Karpas-422 (cell line): ENCODE measurements at places on chromosomes 7 and 10. TPM values are rescaled to one million over a fixed set of nuclear protein-coding genes. Genes with fewer than 3 reads are reported as not detected.

GRCh38 chr10:96768136-96768535 lies 47.8 kb upstream of the PIK3AP1 start:
- DNase-seq: no peak

CTBP2 gene
- 0.15 and 1.3 TPM in 2 replicates for total RNA-seq

COL28A1 gene
- total RNA-seq: 0.69 TPM in 1 of 2 replicates, not detected in the other

DNA sequence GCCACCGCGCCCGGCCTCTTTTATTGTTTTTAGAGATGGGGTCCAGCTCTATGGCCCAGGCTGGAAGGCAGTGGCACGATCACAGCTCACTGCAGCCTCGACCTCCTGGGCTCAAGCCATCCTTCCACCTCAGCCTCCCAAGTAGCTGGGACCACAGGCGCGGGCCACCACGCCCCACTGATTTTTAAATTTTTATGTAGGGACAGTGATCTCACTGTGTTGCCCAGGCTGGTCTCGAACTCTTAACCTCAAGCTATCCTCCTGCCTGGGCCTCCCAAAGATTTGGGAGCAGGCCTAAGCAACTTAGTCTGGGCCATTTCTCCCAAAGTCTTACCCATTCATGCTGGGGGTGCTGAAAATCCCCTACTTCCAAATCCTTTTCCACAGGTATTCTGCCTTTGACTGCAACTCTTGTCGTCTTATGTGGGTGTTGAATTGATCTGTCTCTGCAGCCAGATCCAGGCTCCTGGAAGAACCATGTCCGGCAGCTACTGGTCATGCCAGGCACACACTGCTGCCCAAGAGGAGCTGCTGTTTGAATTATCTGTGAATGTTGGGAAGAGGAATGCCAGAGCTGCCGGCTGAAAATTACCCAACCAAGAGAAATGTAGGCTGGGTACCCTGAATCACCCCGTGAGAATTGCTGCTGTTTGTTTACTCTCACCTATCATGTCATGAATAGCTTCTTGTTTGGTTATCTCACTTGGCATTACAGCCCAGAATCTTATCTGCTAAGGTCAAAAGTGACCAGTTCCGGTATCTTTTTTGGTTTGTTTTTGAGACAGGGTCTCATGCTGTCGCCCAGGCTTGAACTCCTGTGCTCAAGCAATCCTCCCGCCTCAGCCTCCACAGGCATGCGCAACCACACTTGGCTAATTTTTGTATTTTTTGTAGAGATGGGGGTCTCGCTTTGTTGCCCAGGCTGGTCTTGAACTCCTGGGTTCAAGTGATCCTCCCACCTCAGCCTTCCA lies 1.1 kb downstream of the ZDHHC4 start:
- no peak for DNase-seq

CCAR1 gene
- 58.3 and 102 TPM in 2 replicates for total RNA-seq

GARIN1A gene
- 1.1 and 1.8 TPM in 2 replicates for total RNA-seq

GRCh38 chr10:16943295-16944285 lies 126.4 kb upstream of the RSU1 start:
- no peak for DNase-seq

CHCHD2 gene
- total RNA-seq: 405 and 471 TPM in 2 replicates

DNA sequence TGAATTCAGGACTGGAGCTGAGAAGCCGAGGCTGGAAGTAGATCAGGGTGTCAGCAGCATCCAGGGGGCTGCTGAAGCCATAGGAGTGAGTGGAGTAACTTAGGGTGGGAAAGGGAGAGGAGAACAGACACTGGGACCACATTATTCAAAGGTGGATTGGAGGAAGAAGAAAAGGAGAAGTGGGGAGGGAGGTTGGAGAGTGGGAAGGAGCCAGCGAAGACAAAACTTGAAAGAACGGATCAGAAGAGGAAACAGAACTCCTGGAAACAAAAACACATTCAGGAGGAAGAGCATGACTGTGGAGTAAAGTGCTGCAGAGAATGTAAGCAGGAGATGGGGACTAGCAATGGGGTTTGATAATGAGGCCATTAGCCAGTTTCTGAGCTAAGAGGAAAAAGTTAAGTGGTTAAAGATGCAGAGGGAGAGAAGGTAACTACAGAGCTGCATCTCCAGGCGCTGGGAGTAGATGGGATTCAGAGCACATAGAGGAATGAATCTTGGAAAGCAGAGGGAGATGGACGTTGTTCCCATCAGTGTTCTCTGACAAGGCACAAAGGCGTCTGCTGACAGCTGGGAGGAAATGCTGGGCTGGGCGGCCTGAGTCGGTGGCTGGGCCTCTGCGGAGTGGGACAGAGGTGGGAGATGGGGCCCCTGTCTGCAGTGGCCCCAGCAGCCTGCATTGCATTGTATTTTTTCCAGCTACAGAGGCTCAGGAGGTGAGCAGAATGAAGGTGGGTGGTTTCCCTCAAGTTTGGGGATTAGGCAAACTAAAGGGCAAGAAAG lies 63.1 kb upstream of the LEP start:
- peak; percentile 51 for DNase-seq

- DNase-seq: no peak
These were observed 402.9 kb downstream of the MAGI2 start for GRCh38 chr7:79050603-79051002.

EXOC4 gene
- total RNA-seq: 111 and 118 TPM in 2 replicates

GRCh38 chr10:5587151-5588079 lies 62.7 kb downstream of the CALML3 start:
- no peak for DNase-seq

DNA sequence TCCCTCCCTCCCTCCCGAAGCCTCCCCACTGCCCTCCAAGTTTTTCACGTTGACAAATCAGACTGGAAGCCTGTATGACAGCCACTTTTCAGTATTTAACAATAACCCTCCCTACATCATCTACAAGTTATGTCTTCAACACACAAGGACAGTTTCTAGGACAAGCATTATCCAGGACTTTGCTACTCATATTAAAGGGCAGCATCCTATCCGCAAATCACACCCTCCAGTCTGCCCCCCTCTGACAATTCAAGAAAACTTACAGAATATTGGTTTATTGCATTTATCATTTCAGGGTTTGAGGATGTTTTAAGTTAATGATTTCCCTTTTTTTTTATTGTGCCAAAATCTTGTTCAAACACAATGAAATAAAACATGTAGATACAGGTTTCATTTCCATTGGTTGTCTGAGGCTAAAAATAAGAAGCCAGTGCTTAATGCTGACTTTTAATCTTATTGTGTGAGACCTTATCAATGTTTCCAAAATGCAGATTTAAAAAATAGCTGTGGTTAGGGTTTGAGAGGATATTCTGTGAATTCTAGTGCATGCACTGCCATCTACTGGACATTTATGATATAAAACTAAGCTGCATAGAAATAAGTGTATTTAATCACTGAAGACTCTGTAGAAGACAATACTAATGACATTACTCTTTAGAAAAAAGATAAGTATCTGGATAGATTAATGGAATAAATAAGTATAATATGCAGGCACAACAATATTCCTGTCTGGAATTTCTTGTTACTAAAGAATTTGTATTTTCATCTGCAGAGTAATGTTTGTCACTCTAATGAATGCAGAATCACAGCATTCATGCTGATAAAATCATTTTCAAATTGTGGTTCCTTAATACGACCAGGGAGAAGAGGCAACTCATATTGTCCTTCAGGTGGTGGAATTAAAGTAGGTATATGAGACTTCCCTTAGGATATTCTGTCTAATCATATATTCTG lies 64.1 kb downstream of the CAV1 start:
- peak; percentile 86 for DNase-seq

DNA sequence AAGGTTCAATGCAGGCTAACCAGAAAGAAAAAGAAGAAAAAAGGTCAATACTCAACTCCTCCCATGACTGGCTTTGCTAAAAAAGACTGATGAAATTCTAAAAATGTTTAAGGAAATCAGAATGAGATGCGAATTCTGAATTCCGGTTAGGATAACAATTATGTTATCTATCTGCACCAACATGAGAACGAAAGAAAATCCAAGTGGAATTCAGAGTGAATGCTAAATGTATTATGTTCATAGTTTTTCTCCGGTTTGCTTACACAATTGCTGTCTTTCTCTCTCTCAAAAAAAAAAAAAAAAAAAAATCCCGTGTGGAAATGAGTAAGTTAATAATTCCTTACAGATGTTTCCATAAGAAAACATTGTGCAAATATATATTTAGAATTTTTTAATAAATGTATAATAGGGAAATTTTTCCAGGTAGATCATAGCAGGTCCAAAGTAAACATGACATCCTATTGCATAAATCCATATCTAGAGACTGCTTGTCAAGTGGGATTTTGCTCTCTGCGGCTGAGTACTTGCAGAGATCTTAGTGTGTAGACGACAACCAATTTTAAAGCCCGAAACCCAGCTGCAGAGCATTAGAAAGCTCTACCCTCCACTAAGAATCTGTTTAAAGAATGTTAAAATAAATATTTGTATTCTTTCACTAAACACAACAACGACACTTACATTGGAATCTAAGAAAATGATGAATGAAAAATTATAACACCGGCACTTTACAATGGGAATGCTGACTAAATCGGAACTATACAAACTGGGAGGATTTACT lies 104.0 kb downstream of the JAZF1 start:
- no peak for DNase-seq

DNA sequence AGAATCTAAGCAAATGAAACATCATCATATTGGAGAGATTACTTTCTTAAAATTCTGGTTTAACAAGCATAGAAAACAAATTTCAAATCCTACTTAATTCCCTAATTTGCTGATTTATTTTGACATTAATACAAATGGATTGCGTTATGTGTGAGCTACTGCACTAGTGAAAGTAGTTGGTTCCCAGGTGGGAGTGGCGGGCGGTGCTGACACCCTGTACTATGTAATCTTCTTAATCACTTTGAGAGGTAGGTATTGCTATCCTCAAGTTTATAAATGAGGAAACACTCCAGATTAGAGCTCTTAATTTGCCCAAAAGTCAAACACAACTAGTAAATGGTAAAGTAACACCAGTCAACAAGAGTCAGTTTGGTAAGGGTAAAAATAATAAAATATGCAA lies 131.1 kb downstream of the ELAPOR2 start:
- DNase-seq: no peak

DNA sequence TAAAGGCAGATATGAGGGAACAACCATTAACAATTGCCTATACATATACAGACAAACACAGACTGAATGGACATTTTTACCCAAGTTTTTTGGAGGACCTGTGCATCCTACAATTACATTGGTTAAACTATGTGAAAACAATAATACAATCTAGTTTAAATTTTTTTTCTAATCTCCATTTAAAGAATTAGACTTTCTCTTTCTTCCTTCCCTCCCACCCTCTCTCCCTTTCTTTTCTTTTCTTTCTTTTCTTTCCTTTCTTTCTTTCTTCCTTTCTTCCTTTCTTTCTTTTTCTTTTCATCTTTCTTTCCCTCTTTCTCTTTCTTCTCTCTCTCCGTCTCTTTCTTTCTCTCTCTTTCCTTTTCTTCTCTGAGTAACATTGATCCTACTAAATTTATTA lies 183.7 kb downstream of the HDAC9 start:
- no peak for DNase-seq

ARPC1A gene
- 36.8 and 39.4 TPM in 2 replicates for total RNA-seq

GRCh38 chr7:158760936-158761335 lies 56.3 kb upstream of the NCAPG2 start:
- DNase-seq: no peak

DNA sequence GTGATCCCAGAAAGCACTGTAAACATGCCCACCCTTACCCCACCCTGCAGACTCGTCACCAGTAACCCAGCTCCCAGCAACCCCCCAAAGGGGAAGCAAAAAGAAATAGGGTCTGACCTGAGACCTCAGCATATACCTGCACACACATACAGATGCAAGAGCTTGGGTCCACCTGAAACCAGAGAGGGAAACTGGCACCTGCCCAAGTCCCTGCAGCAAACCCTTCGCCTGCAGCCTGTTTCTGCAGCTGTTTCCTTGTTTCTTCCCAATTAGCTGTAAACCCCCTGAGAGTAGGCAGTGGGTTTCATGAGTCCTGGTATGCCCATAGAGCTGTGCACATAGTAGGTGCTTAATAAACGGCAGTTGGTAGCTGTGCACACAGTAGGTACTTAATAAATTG lies 140.5 kb downstream of the FGFR2 start:
- DNase-seq: no peak

- no peak for DNase-seq
These were observed 150.5 kb upstream of the PPP2R2D start for GRCh38 chr10:131750171-131750895.

ITGB8 gene
- total RNA-seq: 0.04 and 0.07 TPM in 2 replicates

- DNase-seq: no peak
These were observed 633.2 kb downstream of the ACTR3B start for GRCh38 chr7:153392726-153393125.

GRCh38 chr10:62433901-62434300 lies 59.7 kb downstream of the ZNF365 start:
- DNase-seq: peak; percentile 10

DNA sequence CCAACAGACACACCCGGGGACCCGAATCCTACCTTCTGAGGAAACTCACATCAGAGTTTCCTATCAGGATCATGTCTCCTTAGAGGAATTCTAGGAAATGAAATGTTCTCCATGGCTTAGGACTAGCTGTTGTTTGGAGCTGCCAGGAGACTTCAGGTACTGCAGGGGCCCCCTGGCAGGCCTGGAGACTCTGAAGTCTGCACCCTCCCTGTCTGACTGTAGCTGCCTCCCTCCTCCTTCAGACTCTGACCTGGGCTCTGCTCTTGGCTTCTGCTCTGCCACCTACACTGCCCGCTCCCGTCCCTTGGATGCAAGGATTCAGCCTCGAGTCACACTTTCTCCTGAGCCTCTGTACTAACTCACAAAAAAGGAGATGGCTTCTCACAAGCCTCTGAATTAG lies 232.8 kb downstream of the INHBA start:
- DNase-seq: no peak

CRYGN gene
- total RNA-seq: not detected in 2 replicates

HYAL4 gene
- total RNA-seq: not detected in 2 replicates

DNA sequence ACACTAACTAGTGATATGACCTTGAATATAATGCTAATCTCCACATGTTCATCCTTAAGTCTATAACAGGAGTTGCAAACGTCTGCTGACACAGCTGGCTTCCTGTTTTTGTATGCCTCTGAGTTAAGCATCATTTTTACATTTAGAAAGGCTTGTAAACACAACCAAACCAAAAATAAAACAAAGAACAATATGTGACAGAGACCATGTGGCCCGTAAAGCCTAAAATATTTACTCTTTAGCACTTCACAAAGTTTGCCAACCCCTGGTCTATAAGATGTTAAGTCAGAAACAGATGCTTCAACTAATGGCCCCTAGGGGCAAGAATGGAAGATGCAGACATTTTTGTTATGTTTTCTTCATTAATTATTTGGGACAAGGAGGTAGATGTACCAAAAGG lies 109.3 kb downstream of the CPEB3 start:
- peak; percentile 55 for DNase-seq

WDR86 gene
- not detected in 2 replicates for total RNA-seq
